Kasumi-1 (cell line): ENCODE measurements at places on chromosomes 2 and 18.

GRCh38 chr2:10581990-10582389 lies 107.8 kb downstream of the NOL10 start:
- no peak for DNase-seq

- no peak for DNase-seq
Observed at GRCh38 chr2:7552825-7553570, 635.8 kb downstream of the RNF144A start.

DNA sequence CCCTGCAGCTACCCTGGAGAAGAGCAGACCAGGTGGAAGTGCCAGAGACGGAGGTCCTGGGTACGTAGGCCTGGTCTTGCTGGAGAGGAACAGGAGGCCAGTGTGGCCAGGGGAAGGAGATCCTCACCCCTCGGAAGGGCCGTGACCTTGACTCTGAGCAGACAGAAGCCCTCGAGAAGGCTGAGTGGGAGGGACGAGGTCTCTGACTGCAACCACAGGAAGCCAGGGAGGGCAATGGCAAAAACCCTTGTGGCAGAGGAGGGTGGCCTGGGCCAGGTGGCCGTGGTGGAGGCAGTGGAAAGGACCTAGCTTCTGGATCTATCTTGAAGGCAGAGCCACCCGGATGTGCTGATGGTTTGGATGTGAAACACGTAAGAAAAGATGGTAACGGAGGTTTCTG lies 28.1 kb downstream of the THAP4 start:
- no peak for DNase-seq

- DNase-seq: no peak
Observed at GRCh38 chr2:30237239-30237965, 6.1 kb downstream of the LBH start.

DNA sequence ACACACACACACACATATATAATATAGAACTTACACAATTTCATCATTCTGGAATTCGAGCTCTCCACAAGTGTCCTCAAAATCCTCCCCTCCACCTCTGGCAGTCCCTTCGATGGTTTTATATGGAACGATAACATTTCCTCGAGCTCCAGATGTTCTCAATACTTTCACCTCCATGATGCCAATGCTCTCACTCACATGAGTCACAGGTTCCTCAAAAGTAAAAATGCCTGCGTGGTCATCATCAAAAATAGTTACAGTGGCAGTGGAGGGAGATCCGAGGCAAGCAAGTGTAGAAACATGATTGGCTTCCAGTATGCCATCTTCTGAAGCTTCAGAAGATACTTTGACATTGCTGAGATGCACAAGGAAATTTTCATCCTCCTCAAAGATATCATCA lies 23.5 kb downstream of the SLC8A1 start:
- no peak for DNase-seq

DNA sequence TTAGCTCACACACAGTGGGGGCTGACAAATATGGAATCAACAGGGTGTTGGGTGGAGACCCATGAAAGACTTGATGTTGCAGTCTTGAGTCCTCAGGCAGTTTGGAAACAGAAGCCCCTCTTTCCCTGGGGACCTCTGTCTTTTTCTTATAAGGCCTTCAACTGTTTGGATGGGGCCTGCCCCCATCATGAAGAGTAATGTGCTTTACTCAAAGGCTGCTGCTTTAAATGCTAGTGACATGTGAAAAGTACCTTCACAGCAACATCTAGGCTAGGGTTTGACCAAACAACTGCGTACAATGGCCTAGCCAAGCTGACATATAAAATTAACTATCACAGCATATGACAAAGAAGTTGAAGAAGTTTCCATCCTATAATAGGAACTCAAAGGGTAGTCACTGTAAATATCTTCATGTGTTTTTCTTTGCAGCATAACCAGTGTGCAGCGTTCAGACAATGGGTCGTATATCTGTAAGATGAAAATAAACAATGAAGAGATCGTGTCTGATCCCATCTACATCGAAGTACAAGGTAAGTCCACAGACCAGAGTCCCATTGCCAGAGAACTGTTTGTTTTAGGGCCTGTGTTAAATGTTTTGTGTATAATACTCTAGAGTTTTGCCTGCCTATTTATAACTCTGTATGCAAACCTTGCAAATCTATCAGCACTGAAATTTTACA lies 46.3 kb downstream of the MERTK start:
- DNase-seq: no peak

- peak; percentile 28 for DNase-seq
Observed at GRCh38 chr2:55490554-55490953, 29.0 kb upstream of the CFAP36 start.

- DNase-seq: no peak
Observed at GRCh38 chr2:26767129-26767528, 3.0 kb downstream of the SLC35F6 start.

- DNase-seq: no peak
Observed at GRCh38 chr2:111691164-111691875, 192.7 kb downstream of the ANAPC1 start.

GRCh38 chr18:21327101-21327500 lies 85.1 kb downstream of the GREB1L start:
- no peak for DNase-seq

DNA sequence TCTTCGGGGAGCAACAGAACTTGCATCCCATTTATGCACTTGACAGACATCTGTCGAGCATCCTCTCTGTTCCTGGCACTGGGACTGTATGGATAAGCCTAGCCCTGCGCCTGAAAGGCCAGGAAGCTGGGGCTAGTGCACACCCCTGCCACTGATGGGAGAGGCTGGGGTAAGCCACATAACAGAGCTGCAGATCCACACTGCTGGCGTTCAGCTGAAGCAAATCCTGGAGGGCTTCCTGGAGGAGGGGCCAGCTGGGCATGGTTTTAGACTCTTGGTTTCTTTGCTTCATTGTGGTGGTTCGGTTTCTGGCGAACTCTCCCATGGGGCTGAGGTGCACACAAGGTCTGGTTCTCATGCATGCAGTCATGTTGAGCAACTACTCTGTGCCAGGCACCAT lies 45.5 kb upstream of the FOSL2 start:
- no peak for DNase-seq

GRCh38 chr2:221241072-221241471 lies 331.0 kb downstream of the EPHA4 start:
- DNase-seq: no peak

GRCh38 chr2:57368190-57368589 lies 678.4 kb upstream of the VRK2 start:
- no peak for DNase-seq

DNA sequence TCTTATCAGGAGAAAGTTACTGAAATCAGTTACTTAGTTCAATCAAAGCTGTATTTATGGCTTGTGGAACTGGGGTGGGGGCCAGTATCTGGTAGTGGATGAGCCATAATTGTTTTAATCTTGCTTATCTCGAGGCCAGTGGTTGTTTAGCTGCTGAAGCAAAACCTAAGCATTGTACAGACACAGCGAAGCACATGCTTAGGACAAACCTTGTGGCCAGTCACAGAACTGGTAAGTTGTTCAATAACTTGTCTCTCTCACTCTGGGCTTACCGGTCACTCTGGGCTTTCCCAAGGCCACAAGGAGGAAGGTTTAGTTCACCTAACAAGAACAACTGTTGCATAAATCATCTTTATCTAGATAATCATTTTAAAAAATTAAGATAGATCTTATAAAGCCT lies 296.6 kb upstream of the NETO1 start:
- DNase-seq: no peak

DNA sequence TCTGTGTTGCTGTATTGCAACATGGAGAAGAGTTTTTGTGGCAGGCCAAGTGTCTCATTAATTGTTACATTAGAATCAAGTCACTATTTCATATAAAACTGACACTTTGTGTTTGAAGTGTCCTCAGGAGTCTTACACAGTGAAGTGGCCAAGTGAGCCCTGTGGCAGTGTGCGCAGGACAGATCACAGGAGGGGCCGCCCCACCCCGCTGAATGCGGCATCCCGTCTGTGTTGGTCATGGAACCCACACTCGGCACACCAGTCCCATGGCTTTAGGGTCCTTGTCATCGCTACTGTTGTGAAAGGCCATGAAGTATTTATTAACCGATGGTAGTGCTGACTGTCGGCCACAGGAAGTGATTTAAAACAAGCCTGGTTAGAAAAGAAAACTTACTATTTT lies 144.7 kb upstream of the NFATC1 start:
- no peak for DNase-seq

GRCh38 chr18:56257205-56257604 lies 381.2 kb downstream of the TXNL1 start:
- no peak for DNase-seq

DNA sequence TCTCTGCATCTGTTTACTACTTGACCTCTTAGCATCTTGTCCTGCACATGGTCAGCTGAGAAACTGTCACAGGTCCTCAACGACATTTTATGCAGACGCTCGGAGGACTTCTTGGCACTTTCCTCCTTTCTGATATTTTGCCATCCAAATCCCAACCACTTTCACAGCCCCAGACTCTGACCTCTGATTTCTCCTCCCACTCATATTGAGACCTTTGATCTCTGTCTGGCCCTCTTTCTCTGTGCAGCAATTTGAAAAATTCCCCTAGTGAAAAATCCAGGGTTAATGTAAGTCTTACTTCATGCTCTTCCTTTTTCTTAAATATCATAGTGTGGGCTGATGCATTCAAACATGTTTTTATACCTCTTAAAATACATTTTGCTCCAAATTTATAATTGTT lies 273.8 kb downstream of the CCDC102B start:
- no peak for DNase-seq

DNA sequence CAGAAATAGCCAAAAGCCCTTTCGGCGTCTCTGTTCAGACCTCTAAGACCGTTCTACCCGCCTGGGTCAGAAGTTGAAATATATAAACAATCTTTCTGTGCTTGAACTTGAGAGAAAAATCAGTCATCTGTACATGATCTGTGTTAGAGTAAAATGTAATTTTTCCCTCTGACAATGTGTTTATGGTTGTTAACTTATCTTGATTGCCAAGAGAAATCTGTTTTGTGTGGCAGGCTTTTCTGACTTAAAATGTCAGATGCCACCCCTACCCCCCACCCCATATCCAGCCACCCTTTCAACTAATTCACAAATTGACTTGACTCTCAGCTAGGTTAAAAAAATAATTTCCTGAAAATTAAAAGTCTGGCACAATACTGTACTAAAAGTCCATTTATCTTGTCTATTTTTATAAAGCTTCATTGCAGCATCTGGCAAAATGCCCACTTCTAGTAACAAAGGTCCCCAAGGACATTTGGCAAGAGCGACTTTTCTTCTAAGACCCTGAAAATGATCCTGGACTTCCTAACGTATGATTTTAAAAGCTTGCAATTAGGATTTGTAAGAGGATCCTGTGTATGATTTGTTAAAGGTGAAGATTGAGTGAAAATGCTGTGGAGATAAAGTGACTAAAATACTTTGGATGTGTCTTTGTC lies 304.2 kb downstream of the EPHA4 start:
- no peak for DNase-seq

GRCh38 chr2:81481242-81481993 lies 1176.9 kb upstream of the LRRTM1 start:
- no peak for DNase-seq

DNA sequence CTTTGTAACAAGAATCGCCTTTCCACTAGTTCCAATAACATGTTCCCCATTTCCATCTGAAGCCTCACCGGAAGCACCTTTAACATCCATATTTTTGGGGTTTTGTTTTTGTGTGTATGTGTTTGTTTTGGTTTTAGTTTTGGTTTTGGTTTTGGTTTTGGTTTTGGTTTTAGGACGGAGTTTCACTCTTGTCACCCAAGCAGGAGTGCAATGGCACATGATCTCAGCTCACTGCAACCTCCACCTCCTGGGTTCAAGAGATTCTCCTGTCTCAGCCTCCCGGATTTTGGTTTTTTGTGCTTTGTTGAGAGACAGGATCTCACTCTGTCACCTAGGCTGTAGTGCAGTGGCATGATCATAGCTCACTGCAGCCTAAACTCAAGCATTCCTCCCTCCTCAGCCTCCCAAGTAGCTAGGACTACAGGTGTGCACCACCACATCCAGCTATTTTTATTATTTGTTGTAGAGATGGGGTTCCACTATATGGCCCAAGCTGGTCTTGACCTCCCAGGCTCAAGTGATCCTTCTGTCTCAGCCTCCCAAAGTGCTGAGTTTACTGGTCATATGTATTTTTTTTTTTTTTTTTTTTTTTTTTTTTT lies 36.3 kb downstream of the TGOLN2 start:
- DNase-seq: peak; percentile 7

- no peak for DNase-seq
Observed at GRCh38 chr2:225083276-225083675, 41.0 kb upstream of the DOCK10 start.

GRCh38 chr2:233817361-233817911 lies 36.9 kb downstream of the HJURP start:
- no peak for DNase-seq

- no peak for DNase-seq
Observed at GRCh38 chr18:48660346-48661228, 121.8 kb downstream of the CTIF start.

DNA sequence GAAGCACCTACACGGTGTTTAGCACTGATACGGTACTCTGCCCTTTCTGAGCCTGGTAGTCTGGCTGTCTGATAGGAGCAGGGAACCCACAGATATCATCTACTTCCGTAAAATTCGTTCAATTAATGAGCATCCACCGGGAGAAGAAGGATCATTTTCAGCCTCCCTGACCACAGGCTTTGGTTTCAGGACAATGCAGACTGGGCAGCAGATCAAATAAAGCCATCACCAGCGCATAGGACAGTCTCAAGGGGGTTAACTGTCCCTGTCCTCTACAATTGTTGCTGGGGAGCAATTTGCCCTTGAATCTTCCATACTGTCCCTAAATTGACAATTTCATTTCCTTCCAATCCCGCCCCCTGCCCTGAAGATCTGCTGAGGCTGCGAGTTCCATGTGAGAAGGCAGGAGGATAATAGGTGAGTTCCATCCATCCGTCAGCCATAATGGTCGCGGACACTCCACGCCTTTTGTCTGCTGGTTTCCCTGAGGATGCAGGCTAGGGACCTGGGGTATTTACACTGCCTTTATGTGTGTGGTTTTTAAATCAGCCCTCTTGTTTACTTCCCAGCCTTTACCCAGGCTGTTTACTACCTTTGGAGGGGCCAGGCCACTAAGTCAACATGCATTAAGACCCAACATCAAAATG lies 110.0 kb downstream of the MYCN start:
- no peak for DNase-seq

- DNase-seq: no peak
Observed at GRCh38 chr2:148969659-148970061, 68.8 kb upstream of the LYPD6B start.

- peak; percentile 71 for DNase-seq
Observed at GRCh38 chr18:14086458-14087231, 45.6 kb downstream of the ZNF519 start.

- no peak for DNase-seq
Observed at GRCh38 chr2:29351248-29351647, 236.0 kb downstream of the CLIP4 start.

- no peak for DNase-seq
Observed at GRCh38 chr2:106261871-106262321, 67.8 kb upstream of the UXS1 start.
